NCI-H510A treated with DMSO at 0.1 percent for 48 hours (cell line): ENCODE measurements at places on chromosomes 2 and 18.

DNA sequence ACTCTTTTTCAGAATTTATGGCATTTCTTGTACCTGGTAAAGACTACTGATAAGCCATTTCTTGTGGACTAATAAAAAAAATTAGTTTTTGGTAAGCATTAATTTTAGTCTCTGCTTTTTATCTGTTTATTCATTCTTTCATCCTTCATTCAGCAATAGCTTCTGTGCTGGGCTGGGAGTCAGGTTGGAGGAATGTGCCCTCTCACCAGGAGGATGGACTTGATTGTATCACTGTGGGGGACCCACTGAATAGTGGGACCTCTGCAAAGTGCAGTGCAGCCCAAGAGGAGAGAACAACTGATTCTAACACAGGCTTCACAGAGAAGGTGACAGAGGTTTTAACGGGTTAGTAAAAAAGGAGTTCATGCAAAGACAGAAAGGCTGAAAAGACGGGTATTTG lies 39.1 kb downstream of the CDC42EP3 start:
- DNase-seq: no peak

DNA sequence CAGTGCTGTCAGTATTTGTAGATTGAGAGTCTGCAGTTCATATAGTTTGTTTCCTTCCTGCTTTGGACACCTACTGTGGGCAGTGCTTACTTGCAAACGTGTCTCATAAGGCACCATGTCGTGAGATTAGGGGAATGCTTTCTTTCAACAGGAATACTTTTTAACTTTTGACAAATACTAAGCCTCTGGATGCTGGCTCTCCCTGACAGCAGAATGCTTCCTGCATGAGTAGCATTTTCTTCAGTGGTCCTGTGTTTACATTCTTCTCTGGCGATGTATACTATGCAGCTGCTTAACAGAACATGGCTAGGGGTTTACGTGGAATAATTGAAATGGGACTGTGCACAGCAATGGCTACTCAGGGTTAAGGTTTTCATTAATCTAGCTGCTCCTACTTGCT lies 807.5 kb downstream of the MBD2 start:
- DNase-seq: no peak

- no peak for DNase-seq
Measured at GRCh38 chr2:174383796-174384195, 11.7 kb upstream of the SCRN3 start.

DNA sequence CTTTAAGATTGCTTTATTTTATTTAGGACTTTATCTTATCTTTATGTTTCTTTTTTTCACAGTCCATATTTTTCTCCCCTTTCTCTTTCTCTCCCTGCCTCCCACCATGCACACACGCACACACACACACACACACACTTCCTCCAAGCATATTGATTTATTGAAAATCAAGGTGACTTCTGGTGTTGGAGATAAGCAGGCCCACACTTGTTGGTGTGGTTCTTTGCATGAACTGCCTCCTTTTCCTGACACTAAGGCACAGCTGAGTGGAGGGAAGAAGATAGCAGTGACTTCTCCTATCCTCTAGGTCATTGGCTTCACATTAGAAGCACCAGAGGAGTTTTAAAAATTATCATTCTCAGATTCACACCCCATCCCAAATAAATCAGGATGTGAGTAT lies 18.0 kb downstream of the TBR1 start:
- DNase-seq: no peak

DNA sequence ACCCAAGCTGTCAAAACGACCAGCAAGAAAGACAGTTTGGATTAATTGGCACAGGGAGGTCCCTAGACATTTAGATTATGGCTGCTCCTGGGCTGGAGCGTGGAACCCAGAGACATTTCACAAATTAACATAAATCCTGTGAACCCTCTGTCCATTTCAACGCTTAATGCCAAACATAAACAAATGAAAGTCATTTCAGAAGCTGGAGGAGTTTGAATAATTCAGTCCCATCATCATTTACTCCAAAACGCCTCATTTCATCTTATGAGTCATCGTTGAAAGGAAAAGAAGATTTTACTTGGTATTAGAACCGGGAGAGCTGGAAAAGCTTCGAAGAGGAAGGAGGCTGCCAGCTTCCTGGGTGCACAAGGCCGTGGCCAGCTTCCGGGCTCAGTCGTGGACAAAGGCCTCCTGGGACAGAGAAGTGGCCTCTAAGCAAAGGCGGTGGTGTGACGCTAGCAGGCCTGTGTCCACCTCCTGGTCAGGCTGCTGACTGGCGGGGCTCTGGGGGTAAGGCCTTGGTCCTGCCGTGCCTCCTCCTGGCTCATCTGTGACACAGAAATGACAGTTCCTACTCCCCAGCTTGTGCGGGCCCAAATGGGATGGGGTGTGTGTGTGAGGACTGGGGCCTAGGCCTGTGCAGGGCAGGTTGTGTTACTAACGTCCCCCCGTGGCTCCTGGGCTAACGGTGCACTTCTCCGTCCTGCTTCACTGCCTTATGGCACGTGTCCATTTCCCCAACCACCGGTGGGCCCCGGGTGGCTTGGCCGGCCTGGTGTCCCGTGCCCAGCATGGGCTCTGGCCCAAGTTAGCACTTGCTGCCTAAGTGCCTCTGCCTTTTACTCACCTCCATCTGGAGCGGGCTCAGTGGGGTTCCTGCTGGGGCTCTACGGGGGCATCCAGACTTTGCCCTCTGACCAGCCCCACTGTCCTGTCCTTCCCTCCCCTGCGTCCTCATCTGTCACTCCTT lies 71.6 kb downstream of the RRM2 start:
- DNase-seq: no peak

GRCh38 chr2:215780907-215781685 lies 232.3 kb downstream of the MREG start:
- no peak for DNase-seq

GRCh38 chr2:6342273-6342920 lies 523.3 kb downstream of the CMPK2 start:
- no peak for DNase-seq

- no peak for DNase-seq
Measured at GRCh38 chr2:140650825-140651224, 1480.0 kb downstream of the LRP1B start.

- DNase-seq: peak; percentile 57
Measured at GRCh38 chr2:178258916-178259315, 64.6 kb downstream of the OSBPL6 start.

- no peak for DNase-seq
Measured at GRCh38 chr2:182509216-182509615, 82.4 kb upstream of the PDE1A start.

- no peak for DNase-seq
Measured at GRCh38 chr2:161843936-161844335, 219.7 kb downstream of the SLC4A10 start.

GRCh38 chr18:51998066-51998465 lies 341.9 kb upstream of the DCC start:
- no peak for DNase-seq

DNA sequence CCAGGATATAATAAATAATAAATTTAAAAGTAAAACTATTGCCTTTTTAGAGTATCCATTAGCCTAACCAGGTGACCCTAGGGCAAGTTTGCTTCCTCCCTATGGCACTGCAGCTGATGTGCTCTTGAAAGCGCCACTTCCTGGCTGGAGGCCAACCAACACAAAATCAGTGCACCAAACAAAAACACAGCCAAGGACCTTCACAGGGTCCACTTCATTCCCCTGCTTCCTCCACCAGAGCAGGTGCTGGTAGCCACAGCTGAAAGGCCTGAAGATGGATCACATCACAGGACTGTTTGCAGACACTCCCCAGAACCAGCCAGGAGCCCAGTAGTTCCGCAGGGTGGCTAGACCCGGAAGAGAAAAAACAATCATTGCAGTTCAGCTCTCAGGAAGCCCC lies 108.8 kb downstream of the TWIST2 start:
- DNase-seq: no peak

- no peak for DNase-seq
Measured at GRCh38 chr2:11427224-11427623, 38.7 kb downstream of the E2F6 start.

GRCh38 chr2:65605743-65606058 lies 173.3 kb upstream of the SPRED2 start:
- no peak for DNase-seq

- DNase-seq: no peak
Measured at GRCh38 chr18:45588376-45589355, 26.6 kb upstream of the SLC14A2 start.

DNA sequence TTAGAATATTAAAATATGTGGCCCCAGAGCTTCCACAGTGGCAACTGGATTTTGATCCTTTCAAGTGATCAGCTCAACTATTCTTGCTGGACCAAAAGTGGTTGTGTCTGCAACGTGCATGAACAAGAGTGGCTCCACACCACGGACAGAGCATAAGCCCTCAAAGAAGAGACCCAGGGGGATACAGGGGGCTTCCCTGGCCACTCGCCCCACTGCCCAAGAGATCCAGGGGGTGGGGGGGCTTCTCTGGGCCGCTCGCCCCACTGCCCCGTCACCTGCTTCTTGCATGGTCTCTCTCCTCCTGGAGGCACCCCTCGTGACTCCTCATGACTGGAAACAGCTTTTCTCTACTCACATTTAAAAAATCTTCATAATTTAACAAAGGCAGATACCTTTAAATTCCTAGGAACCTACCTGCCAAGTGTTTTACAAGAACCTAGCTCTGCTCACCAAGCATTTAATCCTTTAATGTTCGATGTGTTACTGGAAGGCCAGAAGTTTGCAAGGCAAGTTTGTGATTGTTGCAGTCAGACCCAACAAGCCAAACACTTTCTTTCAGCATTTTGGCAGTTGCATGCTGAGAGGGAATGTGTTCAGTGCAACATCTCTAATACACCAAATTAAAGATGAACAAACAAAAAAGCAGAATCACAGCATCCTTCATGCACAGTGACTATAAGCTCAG lies 174.3 kb downstream of the BCL2 start:
- no peak for DNase-seq

GRCh38 chr2:53821810-53822209 lies 35.0 kb downstream of the ERLEC1 start:
- no peak for DNase-seq

DNA sequence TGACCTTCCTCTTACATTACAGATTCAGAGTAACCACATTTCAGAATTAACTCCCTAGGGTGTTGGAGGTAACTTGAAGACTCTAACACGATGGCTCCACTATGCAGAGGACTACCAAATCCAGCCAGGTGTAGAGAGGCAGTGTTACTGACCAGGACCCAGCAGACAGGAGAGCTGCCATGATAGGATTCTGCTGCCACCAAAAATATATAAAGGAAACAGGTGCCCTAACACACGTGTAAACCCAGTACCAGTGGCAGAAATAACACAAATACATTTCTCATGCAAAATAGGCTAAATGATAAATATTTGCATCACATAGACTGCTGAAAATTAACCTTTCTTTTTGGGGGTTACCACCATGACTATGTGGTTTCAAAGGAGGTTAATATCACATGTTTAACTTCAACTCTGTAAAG lies 7.0 kb downstream of the ZBTB14 start:
- DNase-seq: no peak

DNA sequence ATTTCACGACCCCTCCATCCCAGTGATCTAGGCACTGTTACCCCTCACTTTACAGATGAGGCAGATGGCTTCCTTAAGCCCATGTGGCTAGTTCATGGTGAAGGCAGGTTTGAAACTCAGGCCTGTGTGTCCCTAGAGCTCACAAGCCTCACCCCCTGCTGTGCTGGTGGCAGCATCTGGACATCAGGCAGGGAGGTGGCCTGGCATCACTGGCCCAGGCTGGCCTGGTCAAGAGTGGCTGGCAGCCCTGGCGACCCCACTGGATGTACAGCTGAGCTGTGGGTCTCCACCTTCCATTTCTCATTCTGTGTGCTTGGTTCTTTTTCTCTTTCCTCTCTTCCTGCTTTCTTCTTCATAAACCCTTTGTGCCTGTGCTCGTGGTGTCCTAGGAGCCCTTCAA lies 56.3 kb downstream of the BOLA3 start:
- DNase-seq: no peak
